C1 segment of cervical spinal cord (tissue), 14 donors: ENCODE measurements at places on chromosomes 16 and 17.
A peak's percentile ranks its signal among the peaks of the same experiment; 100 is the strongest.

DNA sequence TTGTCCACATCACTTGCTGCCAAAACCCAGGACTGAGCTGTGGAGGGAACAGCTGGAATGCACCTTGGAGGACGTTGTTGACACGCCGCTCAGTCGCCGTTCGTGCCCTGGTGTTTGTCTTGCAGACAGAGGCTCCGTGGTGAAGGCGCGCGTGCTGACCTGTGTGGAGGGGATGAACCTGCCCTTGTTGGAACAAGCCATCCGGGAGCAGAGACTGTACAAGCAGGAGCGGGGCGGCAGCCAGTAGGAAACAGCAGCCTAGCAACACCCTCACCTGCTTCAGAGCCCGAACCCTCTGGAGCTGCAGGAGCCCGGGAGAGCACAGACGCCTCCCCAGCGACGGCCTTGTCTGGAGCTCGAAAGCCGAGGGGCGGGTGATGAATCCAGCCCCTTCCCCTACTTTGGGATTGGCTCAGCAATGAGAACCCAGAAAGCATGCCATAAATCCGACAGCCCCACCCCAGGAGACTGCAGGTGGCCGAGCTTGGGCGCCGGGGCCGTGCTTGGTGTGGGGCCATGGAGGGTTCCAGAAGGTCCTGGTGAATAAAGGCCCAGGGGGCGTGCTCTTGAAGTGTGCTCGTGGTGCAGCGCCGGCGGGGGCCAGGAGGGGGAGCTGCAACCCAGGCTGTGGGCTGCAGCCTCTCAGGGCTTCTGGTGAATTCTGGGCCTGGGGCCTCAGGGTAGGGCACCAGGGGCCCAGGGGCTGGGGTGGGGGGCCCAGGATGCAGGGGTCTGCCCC is 470 bp upstream of the CDK3 start:
- DNase-seq = peak; percentile 9

GRCh38 chr16:54165912-54166865 is 120.4 kb downstream of the IRX3 start:
- no peak for DNase-seq

DNA sequence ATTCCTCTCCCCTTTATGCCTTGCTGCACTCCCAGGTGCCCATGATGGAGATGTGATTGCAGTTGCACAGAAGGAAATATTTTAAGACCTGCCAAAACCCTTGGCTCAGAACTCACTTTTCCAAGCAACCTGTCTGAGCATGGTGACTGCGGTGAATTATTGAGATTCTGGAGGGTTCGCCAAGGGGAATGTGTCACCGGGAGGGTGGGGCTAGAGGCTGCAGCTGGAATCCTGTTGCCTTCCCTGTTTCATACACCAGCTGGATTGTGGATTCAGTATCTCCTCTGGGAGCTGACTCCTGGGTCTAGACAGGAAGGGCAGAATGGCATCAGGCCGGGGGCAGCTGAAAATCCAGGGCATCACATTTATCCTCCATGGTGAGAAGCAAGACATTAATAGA is 527.2 kb downstream of the TMEM114 start:
- DNase-seq = no peak

- no peak for DNase-seq
Observed at GRCh38 chr17:65529040-65529633, 32.3 kb downstream of the AXIN2 start.

- DNase-seq = no peak
Observed at GRCh38 chr17:3762922-3763776, 37.8 kb downstream of the ITGAE start.
